Activated naive CD4-positive, alpha-beta T cell treated with anti-CD3 and anti-CD28 coated beads, Interleukin-2, amount 10 ng/mL, durations not matched to agents 7 days and 5 days (primary cell): ENCODE measurements at places on chromosomes 16 and 17.

- H3K27ac ChIP-seq: peak overlapping the region; percentile 97
- H3K36me3 ChIP-seq: peaks cover 40% of the 10 kb centered on the region
- DNase-seq: peak; percentile 70
- H3K4me3 ChIP-seq: peak overlapping the region; percentile 83
These were observed 895 bp downstream of the SEPTIN1 start for GRCh38 chr16:30381291-30382041.

- H3K36me3 ChIP-seq: no peaks in the 10 kb centered on the region
- no peaks in the 10 kb centered on the region for H3K4me1 ChIP-seq
- H3K4me3 ChIP-seq: no peak overlapping the region
These were observed 12.6 kb downstream of the RBFOX3 start for GRCh38 chr17:79597996-79598895.

DNA sequence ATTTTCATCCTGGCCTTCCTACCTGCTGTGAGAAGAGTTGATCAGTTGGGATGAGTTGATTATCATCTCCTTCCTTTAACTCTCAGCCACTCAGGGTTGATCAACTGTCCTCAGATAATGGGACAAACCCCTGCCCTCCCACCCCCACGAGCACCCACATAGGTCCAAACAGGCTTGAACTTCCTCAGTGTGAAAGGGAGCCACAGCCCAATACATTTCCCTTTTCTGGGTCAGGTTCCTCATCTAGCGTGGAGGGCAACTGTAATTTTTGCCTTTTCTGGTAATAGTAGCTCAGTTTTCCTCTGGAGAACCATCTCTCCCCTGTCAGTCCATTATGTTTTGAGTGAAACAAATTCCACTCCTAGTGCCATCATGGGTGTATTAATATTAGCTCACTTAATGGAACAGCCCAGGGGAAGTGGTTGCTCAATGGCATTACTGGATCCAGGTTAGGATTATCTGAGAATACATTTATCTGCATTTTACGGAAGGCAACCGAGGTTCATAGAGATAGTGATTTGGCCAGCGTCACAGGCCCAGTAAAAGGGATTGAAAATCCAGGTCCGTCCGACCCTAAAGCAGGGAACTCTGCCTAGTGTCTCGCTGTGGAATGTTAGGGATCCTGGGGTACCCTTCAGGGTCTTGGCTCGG is 476 bp upstream of the LPCAT2 start:
- DNase-seq: no peak
- peak overlapping the region; percentile 65 for H3K4me3 ChIP-seq
- H3K27me3 ChIP-seq: peaks cover 30% of the 10 kb centered on the region
- peaks cover 11% of the 10 kb centered on the region for H3K4me1 ChIP-seq
- H3K27ac ChIP-seq: no peak overlapping the region
- H3K36me3 ChIP-seq: no peaks in the 10 kb centered on the region

DNA sequence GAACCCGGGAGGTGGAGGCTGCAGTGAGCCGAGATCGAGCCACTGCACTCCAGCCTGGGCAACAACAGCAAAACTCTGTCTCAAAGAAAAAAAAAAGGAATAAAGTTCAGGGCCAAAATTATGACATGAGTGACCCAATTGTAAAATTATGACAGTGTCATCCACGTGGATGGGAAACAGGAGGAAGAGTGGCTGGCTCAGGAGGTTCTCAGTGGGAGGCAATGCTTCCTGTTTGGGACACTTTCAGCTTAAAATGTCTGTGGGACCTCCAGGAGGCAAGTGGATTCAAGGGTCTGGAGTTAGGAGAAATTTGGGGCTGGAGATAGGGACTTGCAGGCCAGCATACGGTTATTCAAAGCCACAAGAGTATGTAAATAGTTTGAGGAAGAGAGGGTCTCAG is 8.0 kb upstream of the STX4 start:
- H3K27me3 ChIP-seq: peaks cover 6% of the 10 kb centered on the region
- DNase-seq: no peak
- H3K27ac ChIP-seq: no peak overlapping the region

DNA sequence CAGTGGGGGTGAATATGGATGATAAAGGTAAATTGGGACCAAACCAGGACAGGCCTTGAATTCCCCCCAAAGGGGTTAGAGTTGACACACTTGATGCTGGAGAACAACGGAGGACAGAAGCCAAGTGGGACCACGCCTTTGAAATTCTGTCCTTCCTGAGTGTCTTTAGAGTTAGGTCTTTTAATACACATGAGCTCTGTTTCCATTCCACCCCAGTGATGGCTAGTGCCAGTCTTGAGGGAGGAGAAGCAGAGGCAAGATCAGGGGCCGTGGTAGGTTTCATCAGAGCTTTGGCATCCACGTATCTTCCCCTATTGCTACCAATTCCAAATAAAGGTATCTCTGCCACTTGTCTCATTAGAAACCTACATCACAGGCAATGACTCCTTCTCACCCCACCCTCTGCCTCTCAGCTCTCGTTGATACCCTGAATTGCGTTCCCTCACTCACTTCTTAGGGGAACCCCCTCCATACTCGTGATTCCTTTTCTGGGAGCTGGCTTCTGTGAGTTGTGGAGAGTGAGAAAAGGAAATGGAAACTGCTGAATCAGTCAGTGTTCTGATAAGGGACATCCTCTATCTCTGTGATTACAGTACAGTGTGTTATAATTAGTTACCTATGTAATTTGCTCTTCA is 2.4 kb upstream of the CCL3L1 start:
- peaks cover 4% of the 10 kb centered on the region for H3K4me1 ChIP-seq
- H3K4me3 ChIP-seq: no peak overlapping the region

DNA sequence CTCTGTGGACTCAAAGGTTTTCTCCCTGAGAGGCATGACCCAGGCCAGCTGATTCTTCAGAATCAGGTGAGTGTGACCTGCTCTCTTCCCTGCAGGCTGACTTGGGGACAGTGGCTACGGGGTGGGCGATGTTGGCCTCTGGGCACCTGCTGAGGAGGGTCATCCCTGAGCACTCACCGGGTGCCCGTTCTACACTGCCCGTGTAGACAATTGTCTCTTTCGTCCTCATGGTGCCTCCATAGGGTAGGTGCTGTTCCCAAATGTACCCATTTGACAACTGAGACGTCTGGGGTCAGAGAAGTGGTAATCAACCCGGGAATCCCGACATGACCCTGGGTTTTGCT is 74.8 kb downstream of the GOSR1 start:
- H3K27me3 ChIP-seq: no peaks in the 10 kb centered on the region
- no peak for DNase-seq
- no peak overlapping the region for H3K27ac ChIP-seq
- no peaks in the 10 kb centered on the region for H3K36me3 ChIP-seq

DNA sequence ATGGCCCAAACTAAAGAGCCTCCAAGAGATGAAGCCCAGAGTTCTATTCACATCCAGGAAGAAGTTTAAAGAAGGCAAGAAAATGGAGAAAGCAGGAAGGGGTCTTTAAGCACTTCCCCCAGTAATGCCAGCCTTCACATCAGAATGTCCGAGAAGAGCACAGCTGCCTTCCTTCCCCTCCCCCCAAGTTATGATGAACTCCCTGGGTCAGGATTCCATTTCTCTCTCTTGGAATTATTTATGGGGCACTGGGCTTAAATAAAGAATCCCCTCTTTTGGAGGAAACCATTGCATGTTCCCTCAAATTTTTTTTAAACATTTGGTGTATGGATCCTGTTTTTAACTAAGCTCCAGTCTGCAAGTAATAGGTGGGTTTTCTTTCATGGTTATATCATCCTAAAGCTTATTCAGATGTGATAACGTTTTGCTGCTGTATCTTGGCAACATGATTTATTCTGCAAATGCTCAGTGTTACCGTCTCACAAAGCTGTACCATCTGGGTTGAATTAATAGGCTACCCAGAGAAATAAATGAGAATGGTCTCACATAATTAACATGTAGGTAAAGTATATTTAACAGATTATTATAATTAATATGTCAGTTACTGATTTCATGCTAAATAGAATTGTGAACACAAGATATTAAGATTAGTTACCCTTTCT is 160.9 kb upstream of the TOX3 start:
- no peaks in the 10 kb centered on the region for H3K36me3 ChIP-seq
- H3K27me3 ChIP-seq: peaks cover 4% of the 10 kb centered on the region
- H3K4me3 ChIP-seq: no peak overlapping the region
- no peak overlapping the region for H3K27ac ChIP-seq
- no peaks in the 10 kb centered on the region for H3K4me1 ChIP-seq

- H3K27ac ChIP-seq: no peak overlapping the region
- no peak overlapping the region for H3K4me3 ChIP-seq
- peaks cover 50% of the 10 kb centered on the region for H3K36me3 ChIP-seq
- no peaks in the 10 kb centered on the region for H3K27me3 ChIP-seq
- DNase-seq: no peak
These were observed 64.6 kb upstream of the CLEC18B start for GRCh38 chr16:74485916-74486315.

- no peak for DNase-seq
- H3K4me3 ChIP-seq: no peak overlapping the region
- H3K27me3 ChIP-seq: no peaks in the 10 kb centered on the region
These were observed 30.8 kb downstream of the USP10 start for GRCh38 chr16:84730406-84731106.

GRCh38 chr17:19263641-19264051 is 26.5 kb downstream of the EPN2 start:
- no peak overlapping the region for H3K4me3 ChIP-seq
- H3K27me3 ChIP-seq: peaks cover 53% of the 10 kb centered on the region
- H3K4me1 ChIP-seq: no peaks in the 10 kb centered on the region
- H3K36me3 ChIP-seq: no peaks in the 10 kb centered on the region

GRCh38 chr17:81419886-81420768 is 24.9 kb downstream of the BAHCC1 start:
- no peaks in the 10 kb centered on the region for H3K36me3 ChIP-seq
- peaks cover 14% of the 10 kb centered on the region for H3K27me3 ChIP-seq
- no peaks in the 10 kb centered on the region for H3K4me1 ChIP-seq

DNA sequence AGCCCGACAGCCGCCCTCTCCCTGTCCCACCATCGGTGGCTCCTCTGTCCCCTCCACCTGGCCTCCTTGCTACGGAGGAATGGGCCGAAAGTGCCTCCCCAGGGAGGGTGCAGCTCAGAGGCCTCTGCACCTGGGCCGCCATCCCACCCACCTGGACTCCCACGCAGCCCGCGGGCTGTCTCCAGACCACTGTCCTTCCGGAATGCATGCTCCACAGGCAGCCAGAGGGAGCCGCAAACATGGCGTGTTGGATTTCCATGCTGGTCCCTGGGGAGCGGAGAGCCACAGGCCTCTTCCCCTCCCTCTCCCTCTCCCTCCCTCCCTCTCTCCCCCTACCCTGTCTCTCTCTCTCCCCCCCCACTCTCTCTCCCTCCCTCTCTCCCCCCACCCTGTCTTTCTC is 3.0 kb downstream of the SSTR5 start:
- H3K4me3 ChIP-seq: no peak overlapping the region
- no peaks in the 10 kb centered on the region for H3K4me1 ChIP-seq
- no peaks in the 10 kb centered on the region for H3K36me3 ChIP-seq
- no peak overlapping the region for H3K27ac ChIP-seq

GRCh38 chr17:79607940-79608623 is 2.8 kb downstream of the RBFOX3 start:
- peaks cover 89% of the 10 kb centered on the region for H3K27me3 ChIP-seq
- peak; percentile 34 for DNase-seq
- H3K4me3 ChIP-seq: no peak overlapping the region
- no peak overlapping the region for H3K27ac ChIP-seq

DNA sequence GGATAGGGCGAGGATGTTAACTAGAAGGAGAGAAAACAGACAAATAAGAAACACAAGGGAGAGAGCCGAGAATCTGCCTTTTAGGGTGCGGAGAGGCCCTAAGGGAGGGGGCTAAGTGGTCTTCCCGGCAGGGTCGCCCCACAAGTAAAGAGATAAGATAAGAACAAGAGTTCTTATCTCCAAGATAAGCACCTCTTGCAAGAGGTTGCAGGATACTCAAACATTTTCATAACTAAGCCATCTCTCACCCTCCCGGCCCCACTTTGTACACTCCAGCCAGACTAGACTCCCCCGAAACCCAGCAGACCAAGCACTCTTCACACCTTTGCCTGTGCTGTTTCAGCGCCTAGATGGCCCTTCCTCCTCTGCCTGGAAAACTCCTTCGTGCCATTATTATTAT is 14.3 kb downstream of the ZNF319 start:
- H3K4me3 ChIP-seq: no peak overlapping the region
- no peaks in the 10 kb centered on the region for H3K36me3 ChIP-seq
- no peak overlapping the region for H3K27ac ChIP-seq
- H3K4me1 ChIP-seq: peaks cover 18% of the 10 kb centered on the region

- H3K36me3 ChIP-seq: no peaks in the 10 kb centered on the region
- no peak overlapping the region for H3K27ac ChIP-seq
- H3K4me3 ChIP-seq: no peak overlapping the region
- H3K4me1 ChIP-seq: no peaks in the 10 kb centered on the region
- DNase-seq: no peak
These were observed 67.7 kb downstream of the NDEL1 start for GRCh38 chr17:8503368-8503767.

DNA sequence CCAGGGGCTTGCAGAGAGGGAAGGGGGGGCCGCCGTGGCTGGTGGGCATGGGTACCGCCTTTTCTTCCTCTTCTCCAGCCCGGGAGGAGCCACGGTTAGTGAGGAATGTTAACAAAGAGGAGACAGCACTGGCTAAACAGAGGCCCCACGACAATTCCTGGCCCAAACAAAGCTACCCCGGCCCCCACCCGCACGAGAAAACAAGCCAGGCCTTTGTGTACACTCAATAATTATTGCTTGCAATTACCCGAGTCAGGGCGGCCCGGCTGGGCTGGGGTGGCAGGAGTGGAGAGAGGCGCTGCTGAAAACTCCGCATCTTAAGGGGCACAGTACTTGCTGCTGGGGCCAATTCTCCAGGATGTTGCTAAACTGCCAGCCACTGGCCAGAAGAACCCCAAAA is 56.4 kb downstream of the IRX5 start:
- H3K36me3 ChIP-seq: no peaks in the 10 kb centered on the region
- no peak overlapping the region for H3K4me3 ChIP-seq

GRCh38 chr16:88937206-88937621 is 39.8 kb downstream of the CBFA2T3 start:
- DNase-seq: no peak
- H3K27ac ChIP-seq: no peak overlapping the region
- H3K27me3 ChIP-seq: peaks cover 73% of the 10 kb centered on the region
- H3K4me1 ChIP-seq: peaks cover 17% of the 10 kb centered on the region

DNA sequence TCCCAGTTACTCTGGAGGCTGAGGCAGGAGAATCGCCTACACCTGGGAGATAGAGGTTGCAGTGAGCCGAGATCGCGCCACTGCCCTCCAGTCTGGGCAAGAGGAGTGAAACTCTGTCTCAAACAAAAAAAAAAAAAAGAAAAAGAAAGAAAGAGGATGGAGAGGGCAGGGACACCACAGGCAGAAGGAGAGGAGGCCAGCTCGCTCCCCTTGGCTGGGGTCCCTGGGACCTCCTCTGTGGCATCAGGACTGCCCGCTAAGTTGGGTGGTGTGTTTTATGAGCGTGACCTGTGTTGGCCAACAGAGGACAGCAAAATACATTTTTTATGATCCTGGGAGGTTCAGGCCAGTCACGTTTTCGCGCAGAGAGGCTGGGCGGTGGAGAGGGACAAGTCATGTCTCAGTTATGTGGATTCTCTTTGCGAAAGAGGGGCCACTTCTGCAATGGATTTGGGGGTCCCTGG is 229.6 kb downstream of the MRTFB start:
- H3K4me1 ChIP-seq: peaks cover 19% of the 10 kb centered on the region
- H3K27me3 ChIP-seq: peaks cover 59% of the 10 kb centered on the region
- peak; percentile 64 for DNase-seq
- H3K4me3 ChIP-seq: peak overlapping the region; percentile 63
- no peak overlapping the region for H3K27ac ChIP-seq
